ENCODE measurements at places on chromosomes 1 and 21.
A peak's percentile ranks its signal among the peaks of the same experiment; 100 is the strongest.

GRCh38 chr1:201570886-201571624, 32.1 kb downstream of the NAV1 start:
- no peak for DNase-seq

DNA sequence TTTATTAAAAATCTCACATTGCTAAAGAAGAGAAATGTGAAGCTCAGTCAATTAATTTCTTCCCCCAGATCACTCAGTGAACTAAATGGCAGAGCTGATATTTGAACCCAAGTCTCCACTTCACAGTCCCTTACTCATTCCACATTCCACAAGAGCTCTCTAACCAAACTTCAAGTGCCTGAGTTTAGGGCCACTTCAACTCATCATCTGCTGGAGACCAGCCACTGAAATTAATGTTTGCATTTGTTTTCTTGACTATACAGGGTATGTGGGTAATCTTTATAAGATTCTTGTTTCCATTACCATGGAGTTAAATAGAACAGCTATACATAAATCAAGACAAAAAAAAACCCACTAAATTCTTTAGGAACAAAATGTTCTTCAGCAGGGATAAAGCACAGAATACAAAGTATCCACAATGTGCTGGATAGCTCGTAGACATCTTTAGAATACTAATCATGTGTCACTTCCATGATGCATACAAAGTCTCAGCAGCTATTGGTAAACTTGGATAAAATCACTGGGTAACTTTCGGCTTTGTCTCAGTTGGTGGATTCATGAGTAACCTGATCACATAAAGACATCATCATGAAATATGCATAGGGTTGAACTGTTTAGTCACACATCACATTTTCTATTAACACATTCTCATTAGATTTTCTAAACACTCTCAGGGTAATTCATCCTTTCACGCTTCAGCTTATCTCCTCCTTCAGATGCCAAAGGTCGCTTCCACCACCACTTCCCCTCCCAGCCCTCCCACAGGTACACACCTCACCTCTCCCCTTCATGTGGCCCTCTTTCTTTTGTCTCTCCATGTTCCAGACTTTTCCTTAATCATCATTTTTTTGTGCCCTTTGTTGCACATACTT, 89.8 kb downstream of the LRRC53 start:
- no peak for DNase-seq

- peak; percentile 87 for DNase-seq
Measured at GRCh38 chr1:156421062-156421938, 52.3 kb downstream of the RHBG start.

GRCh38 chr1:40980453-40981121, 1.1 kb downstream of the CTPS1 start:
- DNase-seq: peak; percentile 82

DNA sequence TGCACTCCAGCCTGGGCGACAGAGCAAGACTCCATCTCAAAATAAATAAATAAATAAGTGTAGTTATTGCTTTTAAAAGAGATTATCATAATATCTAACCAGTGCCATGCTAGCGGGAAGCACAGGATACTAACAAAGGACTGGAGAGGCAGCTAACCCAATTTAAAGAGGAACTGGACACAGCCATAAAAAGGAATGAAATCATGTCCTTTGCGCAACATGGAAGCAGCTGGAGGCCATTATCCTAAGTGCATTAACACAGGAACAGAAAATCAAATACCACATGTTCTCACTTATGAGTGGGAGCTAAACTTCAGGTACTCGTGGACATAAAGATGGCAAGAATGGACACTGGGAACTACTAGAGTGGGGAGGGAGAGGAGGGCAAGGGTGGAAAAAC, 54.9 kb downstream of the TM2D1 start:
- no peak for DNase-seq

- DNase-seq: peak; percentile 61
Measured at GRCh38 chr21:46093668-46094400, 4.1 kb upstream of the COL6A2 start.

DNA sequence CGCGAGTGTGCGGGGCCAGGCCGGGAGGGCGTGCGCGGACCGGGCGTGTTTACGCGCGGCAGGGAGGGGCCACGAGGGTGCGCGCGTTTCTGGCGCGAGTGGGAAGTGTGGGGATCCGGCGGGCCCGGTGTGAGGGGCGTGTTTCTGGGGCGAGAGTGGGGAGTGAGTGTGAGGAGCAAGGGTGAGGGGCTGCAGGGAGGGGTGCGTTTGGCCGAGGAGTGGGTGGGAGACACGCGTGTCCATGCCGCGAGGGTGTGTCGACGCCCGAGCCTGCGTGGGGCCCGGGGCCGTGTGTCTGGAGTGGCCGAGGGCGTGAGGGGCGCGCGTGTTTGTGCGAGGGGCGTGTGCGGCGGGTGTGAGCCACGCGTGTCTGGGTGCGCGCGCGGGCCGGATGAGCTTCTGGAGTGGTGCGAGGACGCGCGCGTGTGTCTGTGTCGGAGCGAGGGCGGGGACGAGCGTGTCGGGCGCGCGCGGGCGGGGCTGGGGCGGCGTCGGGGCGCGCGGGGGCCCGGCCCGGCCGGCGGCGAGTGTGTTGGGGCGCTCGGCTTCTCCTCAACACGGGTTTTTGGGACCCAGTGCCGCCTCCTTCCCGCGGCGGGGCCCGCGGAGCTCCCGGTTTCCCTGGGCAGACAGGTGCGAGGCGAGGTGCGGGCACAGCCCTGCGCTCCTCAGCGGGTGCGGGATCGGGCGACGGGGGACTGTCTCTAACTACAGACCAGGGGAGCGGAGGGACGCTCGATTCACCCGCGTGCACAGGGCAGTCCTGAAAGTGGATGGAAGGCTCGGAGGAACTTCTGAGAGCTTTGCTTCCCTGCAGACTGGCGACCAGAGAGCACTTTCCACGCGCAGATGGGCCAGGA, 65.8 kb upstream of the VAMP3 start:
- peak; percentile 78 for DNase-seq

- no peak for DNase-seq
Measured at GRCh38 chr21:36223451-36223850, 66.8 kb downstream of the DOP1B start.

- DNase-seq: no peak
Measured at GRCh38 chr1:54994355-54994990, 4.3 kb upstream of the BSND start.

DNA sequence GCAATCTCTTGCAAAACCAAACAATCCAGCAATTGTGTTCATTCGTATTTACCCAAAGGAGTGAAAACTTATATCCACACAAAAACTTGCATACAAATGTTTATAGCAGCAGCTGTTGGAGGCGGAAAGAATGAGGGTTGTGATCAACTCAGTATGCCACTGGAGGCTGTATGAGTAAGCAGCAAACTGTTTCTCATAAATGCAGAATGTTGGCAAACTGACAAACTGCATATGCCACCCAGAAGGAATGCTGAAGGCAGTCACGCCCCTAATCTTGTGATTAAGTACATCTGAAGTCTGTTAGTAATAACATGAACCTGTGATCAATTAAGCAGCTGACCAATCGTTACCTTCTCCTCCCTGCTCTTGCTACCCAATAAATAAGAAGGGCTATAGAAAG, 60.5 kb upstream of the CR2 start:
- DNase-seq: no peak

GRCh38 chr1:98176414-98176813, 255.6 kb upstream of the DPYD start:
- no peak for DNase-seq

GRCh38 chr1:26330276-26330675, 12.5 kb downstream of the CD52 start:
- DNase-seq: no peak

- DNase-seq: no peak
Measured at GRCh38 chr1:62184336-62184735, 10.3 kb upstream of the L1TD1 start.

DNA sequence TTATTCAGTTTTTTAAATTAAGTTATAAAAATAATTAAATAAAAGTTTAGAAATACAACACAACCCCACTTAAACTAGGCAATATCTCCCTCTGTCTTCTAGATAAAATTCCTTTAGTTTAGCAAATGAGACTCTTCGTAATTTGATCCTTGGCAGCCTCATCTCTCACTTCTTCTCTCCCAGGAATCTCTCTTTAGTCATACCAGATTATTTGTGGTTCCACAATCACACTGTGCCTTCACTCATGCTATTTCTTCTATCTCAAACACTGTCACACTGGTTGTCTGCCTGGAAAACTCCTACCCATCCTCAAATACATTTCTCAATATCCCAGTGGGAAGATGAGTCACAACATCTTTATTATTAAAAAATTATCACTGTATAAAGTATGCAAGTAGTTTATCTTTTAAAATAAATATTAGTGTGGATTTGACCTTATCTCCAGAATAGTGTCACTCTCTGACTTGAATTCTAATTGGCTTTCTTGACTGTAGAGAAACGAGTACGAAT, 195.5 kb downstream of the KCNH1 start:
- no peak for DNase-seq

- no peak for DNase-seq
Measured at GRCh38 chr1:115534106-115534505, 107.7 kb upstream of the VANGL1 start.

GRCh38 chr1:155009221-155009711, 6.7 kb downstream of the ZBTB7B start:
- peak; percentile 78 for DNase-seq

- no peak for DNase-seq
Measured at GRCh38 chr1:100757946-100758345, 38.4 kb downstream of the VCAM1 start.

GRCh38 chr1:203791498-203791897, 3.9 kb upstream of the ZBED6 start:
- no peak for DNase-seq

GRCh38 chr1:155297384-155297783, 3.9 kb downstream of the PKLR start:
- no peak for DNase-seq

- DNase-seq: no peak
Measured at GRCh38 chr1:245588116-245588639, 433.4 kb downstream of the KIF26B start.

DNA sequence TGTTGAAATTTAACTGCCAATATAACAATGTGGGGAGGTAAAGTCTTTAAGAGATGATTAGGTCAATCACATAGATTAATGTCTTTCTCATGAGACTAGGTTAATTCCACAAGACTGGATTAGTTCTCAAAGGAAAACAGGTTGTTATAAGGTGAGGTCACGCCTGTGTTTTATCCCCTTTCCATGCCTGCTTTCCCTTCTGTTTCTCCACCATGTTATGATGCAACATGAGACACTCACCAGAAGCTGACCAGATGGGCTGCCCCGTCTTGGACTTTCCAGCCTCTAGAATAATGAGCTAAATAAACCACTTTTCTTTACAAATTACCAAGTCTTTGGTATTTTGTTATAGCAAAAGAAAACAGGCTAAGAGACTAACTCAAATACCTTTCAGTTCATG, 70.8 kb downstream of the DDAH1 start:
- no peak for DNase-seq

DNA sequence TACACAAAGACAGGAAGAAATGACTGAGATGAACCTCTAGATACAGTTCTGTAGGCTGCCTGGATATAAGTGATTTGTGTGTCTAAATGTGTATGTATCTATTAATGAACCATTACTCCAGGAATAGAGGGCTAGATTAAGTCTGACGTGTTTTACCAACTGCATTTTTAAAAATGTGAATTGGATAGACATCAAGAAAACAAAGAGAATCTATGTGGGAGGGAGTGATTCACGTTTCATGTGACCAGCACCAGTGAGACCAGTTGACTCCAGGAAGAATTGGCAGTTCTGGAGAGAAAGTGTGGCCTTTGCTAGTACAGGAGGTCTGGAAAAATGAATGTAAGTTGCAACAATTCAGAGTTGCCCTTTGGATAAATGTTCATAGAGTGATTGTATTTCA, 53.4 kb upstream of the RGS21 start:
- no peak for DNase-seq

DNA sequence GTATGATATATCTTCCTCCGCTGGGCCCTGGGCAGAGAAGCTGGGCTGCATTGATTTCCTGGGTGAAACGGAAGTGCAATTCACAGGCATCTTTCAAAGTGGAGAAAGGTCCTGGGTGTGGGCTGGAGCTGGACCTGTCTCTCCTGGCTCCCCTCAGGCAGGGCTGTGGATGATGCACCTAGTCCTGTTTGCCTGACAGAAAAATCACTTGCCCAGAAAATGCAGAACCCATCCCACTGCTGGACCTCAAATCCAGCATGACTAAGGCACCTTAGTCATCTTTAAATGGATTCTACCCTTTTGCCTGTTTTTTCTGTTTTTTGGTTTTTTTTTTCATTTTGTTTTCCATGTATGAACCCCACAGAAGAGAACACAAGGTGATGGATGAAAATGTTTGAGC, 49.7 kb downstream of the MYSM1 start:
- DNase-seq: no peak

DNA sequence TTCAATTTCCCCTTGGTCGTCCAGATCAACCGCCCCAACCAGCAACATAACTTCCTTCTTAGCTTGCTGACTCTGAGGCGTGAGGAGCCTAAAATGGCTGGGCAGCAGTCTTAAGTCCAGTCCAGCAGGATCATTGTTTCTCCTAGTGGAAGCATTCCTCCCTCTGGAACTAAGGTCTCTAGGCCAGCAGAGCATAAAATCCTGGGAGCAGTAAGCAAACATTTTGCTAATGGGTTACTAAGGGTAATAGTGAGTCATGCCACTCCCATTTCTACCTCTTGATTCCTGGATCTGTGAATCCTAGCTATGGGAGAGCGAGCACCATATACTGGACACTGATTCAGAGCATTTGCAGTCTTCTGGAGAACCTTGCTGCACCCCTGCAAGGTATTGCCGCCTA, 59.9 kb downstream of the ADSS2 start:
- no peak for DNase-seq

DNA sequence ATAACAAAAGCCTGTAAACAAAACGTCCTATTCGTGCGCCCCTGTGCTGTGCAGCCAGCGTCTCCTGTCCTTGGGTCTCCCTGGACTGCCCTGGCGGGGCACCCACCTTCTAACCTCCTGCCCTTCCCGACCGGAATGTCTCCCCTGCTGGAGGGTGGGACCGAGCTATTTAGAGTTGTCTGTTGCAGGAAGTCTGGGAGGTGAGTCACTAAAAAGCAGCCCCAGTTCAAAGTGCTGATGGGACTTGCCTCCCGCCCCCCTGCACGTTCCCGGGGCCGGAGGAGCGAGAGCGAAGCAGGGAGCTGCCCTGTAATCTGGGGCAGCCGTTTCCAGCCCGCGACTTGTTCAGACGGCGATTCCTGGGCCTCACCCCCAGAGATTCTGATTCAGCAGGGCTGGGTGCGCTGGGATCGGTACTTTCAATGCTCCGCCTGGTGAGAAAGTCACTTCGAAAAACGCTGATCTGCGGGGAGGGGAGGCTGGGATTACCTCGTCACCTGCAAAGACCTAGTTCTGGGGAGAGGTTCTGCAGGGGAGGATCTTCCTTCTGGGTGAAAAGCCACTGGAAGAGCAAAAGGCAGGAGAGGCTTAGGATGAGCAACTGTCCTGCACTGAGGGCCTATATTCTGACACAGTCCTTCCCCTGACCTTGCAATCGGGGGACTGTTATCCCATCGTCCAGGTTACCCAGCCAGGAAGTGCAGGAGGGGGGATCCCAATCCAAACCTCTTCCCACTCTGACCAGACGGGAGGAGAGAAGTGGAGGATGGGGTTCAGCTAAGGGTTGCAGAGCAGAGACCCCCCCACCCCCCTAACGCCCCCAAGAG, 1.2 kb upstream of the DHRS3 start:
- DNase-seq: peak; percentile 86

GRCh38 chr1:92210701-92211100, 7.0 kb upstream of the C1orf146 start:
- DNase-seq: no peak

GRCh38 chr1:39540504-39541031, 36.0 kb downstream of the PABPC4 start:
- DNase-seq: peak; percentile 13

GRCh38 chr1:60257531-60257930, 184.0 kb upstream of the C1orf87 start:
- DNase-seq: no peak
